ENCODE measurements at places on chromosomes 6 and 20.

DNA sequence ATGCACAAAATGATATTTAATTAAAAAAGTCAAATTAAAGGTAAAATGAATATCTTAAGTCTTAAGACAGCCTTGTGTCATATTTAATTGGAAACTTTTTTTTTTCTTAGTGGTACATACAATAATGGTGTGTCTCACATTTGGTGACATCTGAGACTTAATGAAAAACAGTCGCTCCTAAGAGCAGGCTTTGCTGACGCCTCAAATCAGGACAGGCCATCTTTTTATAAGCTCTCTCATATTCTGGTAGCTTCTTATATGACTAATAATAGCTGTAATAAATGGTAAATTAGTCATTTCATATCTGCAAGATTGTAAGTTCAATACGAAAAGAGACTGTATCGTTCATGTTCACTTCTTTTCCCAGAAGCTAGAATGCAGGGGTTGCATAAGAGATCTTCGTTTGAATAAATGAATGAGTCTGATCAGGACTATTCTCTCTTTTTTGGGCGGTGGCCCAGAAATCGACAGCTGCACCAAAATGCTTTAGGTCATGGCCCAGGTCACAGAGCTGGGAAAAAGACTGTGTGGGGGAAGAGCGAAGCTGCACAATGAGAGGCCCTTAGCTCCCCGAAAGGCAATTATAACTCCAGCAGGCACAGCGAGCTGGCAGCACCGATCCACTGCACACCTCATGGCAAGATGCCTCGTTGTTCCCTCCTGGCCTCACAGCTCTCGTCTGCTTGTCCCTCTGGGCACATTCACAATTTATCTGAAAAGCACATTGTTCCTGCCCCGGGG, 69.4 kb downstream of the NRN1 start:
- DNase-seq = no peak

GRCh38 chr6:101663100-101663499, 269.6 kb downstream of the GRIK2 start:
- no peak for DNase-seq

- DNase-seq = no peak
Observed at GRCh38 chr6:31614075-31614619, 887 bp upstream of the AIF1 start.

DNA sequence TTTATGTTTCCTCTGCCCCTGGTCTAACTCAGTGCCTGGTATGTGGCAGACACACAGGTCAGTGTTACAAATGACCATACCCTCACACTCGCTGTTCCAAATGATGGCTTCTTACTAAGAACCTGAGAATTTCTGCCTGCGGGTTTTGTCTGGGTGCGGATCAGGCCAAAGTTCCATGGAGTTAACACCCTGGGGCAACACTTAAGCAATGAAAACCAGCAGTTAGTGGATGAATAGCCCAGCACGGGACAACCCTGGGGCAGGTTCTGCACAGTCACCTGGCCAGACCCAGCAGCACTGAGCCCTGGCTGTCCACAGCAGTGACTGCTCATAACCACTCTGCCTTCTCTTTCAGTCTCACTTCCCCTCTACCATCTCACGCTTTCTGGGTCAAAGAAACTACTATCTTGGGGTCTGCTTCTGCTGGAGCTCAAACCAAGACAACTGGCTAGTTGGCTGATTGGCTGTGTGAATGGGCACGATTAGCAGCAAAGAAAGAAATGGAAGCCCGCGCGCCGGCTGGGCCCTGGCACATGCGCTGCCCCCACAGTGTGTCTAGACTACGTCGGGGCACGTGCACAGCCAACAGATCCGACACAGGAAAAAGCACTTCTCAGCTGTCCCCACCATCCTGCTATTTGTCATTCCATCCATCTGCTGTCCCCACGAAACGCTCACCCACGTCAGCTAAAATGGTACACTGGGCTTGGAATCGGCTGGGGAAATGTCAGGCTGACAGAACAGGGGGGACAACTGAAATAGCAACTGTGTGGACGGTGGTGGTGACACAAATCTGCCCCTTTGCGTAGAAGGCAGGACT, 36.6 kb downstream of the MGME1 start:
- DNase-seq = no peak

GRCh38 chr6:87093199-87093598, 1.7 kb downstream of the CGA start:
- DNase-seq = no peak

GRCh38 chr6:124879110-124879991, 82.9 kb upstream of the RNF217 start:
- no peak for DNase-seq

- DNase-seq = no peak
Observed at GRCh38 chr20:25580711-25581110, 4.6 kb downstream of the NINL start.

DNA sequence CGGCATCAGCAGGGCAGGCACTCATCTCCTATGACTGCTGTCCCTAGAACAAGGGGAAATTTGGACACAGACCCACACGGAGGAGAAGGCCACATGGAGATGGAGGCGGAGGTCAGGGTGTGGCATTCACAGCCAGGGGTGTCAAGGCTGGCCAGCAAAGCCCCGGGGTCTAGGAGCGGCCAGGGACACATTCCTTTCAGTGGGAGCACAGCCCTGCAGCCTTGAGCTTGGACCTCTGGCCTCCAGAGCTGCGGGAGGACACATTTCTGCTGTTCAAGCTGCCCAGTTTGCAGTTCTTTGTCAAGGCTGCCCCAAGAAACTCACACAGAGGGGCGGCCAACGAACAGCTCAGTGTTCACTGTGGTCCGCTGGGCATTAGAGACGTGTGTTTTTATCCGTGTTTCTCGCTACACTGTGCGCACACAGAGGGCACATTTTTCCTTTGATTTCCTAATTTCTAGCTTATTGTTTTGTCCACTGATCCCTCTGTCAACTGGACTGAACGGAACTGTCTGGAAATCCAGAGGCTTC, 93.4 kb upstream of the MPC1 start:
- no peak for DNase-seq

DNA sequence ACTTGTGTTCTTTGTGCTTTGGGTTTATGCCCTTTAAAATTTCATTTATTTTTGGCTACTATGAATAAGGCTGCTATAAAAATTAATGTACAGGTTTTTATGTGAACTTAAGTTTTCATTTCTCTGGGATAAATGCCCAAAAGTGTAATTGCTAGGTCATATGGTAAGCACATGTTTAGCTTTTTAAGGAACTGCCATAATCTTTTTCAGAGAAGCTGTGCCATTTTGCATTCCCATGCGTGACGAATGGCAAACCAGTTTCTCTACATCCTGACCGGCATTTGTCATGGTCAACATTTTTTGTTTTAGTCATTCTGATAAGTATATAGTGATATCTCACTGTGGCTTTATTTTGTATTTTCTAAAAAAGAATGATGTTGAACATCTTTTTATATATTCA, 236.0 kb upstream of the SGK1 start:
- DNase-seq = no peak

DNA sequence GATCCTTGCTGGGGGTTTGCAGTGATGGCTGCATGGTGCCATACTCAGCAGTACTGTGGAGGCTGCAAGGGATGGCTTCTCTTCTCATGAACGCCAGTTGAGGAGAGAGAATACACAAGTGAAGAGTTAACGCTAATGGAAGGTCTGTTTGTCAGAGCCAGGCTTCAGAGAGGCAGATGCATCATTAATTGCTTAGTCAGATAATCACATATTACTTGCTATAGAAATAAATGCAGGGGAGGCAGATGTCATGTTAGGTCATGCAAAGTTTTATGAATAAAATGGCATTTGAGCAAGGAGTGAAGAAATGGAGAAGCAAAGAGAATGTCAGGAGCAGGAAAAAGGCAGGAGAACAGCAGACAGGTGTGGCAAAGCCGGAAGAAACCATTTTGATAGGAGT, 51.2 kb downstream of the CDS2 start:
- no peak for DNase-seq

GRCh38 chr6:54194067-54194466, 82.8 kb downstream of the MLIP start:
- DNase-seq = no peak

GRCh38 chr6:159067334-159067733, 22.5 kb upstream of the TAGAP start:
- DNase-seq = no peak

DNA sequence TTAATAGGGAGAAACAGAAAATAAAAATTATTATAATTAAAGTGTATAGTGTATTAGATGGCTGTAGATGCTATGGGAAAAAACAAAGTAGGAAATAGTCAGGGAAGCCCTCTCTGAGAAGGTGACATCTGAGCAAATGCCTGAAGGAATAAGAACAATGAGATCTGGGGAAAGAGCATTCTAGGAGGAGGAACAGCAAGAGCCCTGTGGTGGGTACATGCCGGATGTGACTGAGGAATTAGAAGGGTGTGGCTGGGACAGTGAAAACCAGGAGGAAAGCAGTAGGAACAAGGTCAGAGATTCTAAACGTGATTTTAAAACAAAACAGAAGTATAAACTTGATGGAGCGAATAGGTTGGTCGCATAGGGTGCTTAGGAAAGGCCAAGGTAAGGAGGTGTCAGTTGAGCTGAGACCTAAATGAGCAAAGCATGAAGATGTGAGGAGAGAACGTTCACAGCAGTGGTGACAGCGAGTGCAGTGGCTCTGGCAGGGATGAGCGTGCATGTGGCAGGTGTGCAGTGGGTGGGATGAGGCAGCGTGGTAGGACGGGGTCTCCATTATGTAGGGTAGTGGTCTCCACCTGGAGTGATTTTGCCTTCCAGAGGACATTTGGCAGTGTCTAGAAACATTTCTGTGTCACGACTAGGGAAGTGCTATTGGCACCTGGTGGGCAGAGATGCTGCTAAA, 97.1 kb upstream of the MRPS10 start:
- no peak for DNase-seq

- no peak for DNase-seq
Observed at GRCh38 chr6:107353773-107354382, 105.5 kb downstream of the PDSS2 start.

DNA sequence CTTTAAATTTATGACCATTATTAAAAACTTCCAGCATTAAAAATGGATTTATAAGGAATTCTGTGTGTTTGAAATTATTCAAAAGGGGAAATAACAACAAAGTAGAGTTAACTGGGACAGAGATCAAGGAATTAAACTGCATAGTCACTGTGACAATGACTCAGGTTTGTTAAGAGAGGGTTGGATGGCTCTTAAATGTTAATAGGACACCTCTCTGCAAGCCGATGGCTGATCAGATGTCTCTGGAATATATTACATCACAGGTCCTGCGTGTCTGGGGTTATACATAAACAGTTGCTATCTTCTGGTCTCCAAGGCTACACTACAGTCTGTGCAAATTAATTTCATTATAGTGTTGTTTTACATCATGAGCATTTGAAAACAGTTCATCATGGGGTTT, 574.3 kb downstream of the COL12A1 start:
- no peak for DNase-seq

- no peak for DNase-seq
Observed at GRCh38 chr6:501891-502601, 110.5 kb downstream of the IRF4 start.

DNA sequence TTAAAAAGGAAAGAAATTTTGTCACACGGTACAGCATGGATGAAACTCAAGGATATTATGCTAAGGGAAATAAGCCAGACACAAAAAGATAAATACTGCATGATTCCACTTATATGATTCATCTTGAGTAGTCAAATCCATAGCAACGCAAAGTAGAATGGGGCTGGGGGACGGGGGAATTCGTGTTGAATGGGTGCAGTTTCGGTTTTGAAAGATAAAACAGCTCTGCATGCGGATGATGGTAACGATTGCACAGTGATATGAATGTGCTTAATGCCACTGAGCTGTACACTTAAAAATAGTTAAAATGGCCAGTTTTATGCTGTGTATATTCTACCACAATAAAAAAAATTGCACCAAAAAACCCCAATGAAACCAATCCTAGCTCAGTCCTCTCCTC, 52.9 kb upstream of the SIRPA start:
- no peak for DNase-seq

- no peak for DNase-seq
Observed at GRCh38 chr6:65398851-65399250, 308.2 kb downstream of the EYS start.

GRCh38 chr6:141301779-141302178, 830.9 kb upstream of the GJE1 start:
- DNase-seq = no peak

- DNase-seq = no peak
Observed at GRCh38 chr6:36851626-36852025, 12.4 kb upstream of the CPNE5 start.

DNA sequence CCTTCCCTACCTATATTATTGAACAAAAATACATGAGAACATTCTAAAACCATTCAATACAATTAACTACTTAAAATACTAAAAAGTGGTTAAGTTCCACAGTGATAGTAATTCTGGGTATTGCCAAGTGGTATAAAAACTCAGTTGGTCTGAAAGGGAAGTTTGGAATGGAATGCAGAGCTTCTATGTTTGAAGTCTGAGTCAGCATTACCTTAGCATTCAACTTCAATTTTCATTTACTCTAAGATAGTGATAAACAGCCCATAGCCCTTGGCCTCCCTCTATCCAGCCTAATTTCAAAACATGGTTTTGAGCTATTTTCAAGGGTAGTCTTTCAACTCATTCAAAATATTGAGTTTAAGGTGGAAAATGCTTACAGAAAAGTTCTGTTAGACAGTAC, 140.4 kb upstream of the ASCC3 start:
- DNase-seq = no peak

DNA sequence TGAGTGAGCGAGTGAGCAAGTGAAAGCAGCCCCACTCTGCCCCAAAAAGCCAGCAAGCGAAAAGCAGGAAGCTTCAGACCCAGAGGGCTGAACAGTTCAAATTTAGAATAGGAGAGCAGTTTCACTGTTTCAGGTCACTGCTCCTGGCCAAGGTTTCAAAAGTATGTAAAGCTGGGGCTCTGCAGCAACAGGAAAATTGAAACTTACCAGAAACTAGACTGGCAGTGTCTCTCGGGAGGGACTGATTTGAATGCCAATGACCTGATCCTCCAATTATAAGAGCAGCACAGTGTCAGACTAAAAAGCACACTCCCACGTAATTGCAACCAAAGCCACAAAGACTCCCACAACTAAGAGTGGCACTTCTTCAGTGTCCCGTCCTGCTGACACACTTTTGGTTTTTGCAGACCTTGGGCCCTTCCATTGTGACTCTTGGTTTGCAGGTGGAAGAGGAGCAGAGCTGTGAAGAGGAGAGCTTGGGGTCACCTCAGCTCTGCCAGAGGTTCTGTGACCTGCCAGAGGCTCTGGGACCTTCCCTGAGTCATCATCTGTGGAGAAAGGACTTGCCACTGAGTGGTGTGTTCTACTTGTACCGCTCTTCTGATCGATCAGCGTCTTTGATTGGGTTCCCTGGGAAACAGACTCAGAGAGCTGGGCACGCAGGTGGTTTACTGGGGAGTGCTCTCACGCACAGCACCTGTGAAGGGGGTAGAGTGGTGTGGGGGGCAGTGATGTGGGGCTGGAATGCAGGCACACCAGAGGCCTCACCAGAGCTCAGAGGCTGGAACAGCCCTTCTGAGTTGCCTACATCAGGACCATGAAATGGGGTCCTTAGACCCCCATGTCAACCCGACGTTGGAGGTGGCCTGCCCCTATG, 52.7 kb upstream of the PTGIS start:
- no peak for DNase-seq
